Fibroblast of villous mesenchyme (primary cell): ENCODE measurements at places on chromosomes 1 and 21.
A peak's percentile ranks its signal among the peaks of the same experiment; 100 is the strongest.

GRCh38 chr1:54239631-54240031 lies 39.7 kb downstream of the MRPL37 start:
- DNase-seq, result no peak

- DNase-seq, result no peak
These were observed 9.3 kb upstream of the HES5 start for GRCh38 chr1:2539312-2539907.

DNA sequence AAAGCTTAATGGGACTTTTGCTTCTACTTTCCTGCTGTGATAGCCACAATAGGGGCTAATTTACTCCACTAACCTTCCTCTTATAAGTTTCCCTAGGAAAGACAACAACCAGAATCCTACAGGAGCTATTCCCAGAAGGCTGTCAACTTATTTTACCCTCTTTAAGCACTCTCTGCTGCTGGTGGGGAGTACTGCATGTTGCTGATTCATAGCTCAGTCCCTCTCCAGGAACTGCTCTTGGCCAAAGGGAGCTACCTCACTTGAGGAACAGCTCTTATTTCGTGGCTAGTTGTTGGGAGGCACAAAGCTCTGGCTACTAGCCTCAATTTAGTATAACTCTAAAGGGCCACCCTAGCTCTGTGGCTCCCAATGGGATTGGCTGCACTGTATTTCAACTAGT lies 37.2 kb downstream of the ADSS2 start:
- DNase-seq, result peak; percentile 58

DNA sequence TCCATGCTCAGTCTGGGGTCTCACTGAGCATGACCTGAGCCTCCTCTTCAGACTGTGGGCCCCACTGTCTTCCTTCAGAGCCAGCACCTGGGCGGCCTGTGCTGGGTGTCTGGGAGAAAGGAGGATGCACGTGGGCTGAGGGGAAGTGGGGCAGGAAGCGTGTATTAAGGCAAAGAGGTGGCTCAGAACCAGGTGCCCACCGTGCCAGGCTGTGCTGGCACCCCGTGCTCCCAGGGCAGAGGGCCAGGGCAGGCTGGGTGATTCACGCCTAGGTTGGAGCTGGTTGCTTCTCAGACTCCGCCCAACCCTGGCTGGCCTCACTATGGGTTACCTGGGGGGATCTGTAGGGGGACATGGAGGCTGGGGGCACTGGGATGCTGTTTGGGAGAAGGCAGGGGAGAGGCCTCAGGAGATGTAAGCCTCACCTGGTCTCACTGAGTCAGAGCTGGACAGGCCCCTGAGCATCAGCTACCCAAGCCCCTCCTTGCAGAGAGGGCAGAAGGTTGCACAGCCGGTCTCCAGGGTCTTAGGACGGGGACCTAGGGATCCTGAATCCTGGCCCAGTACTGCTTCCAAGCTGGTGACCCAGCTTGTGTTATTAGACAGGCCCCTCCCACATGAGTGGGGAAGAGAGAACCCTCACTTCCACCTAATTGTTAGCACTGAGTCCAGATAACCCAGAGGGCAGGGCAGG lies 18.6 kb upstream of the PADI1 start:
- no peak for DNase-seq

DNA sequence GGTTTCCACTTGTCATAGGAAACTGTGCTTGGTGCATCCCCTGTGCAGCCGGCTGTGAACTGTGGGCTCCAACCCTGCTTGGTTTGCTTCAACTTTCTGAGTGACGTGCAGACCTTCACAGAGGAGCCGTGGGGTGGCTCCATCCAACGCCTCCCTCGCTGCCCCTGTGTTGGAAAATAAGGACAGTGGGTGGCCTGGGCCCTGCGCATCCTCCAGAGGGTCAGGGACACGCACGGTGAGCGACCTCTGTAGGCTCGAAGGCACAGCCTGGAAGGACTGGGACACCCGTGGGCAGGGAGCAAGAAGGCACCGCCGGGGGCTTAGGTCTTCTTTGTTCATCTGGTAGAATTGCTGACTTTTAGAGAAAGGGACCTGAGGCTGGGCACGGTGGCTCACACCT lies 6.5 kb upstream of the FAAP20 start:
- no peak for DNase-seq

- DNase-seq, result no peak
These were observed 8.3 kb downstream of the PRDX6 start for GRCh38 chr1:173485401-173485800.

DNA sequence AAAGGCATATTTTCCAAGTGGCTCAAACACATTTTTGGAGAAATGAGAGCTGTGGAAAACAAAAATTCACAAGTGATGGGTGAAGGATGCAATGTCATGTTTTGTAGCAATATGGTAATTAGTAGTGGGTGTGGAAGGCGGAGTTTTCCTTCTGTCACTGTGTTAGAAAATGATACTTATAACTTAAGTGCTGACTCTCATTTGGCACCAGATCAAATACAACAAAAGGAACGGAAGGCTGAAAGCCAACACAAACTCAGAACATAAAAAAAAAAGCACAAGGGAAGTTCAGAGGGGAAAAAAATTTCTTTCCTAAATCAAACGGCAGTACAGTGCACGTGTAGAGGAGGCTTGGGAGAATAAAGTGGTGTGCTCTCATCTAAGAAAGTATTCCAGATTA lies at the start of gene TNFSF18:
TSS of gene TNFSF18 (minus strand) at position 77 of the 400 bp plus-strand sequence. CDS start at position 32, 45 bp downstream.
- peak; percentile 66 for DNase-seq

GRCh38 chr1:183870351-183871077 lies 65.6 kb downstream of the RGL1 start:
- peak; percentile 39 for DNase-seq

- DNase-seq, result no peak
These were observed 40.0 kb downstream of the GRIK3 start for GRCh38 chr1:36994294-36994693.

GRCh38 chr1:3172431-3173380 lies 103.7 kb downstream of the PRDM16 start:
- DNase-seq, result no peak

DNA sequence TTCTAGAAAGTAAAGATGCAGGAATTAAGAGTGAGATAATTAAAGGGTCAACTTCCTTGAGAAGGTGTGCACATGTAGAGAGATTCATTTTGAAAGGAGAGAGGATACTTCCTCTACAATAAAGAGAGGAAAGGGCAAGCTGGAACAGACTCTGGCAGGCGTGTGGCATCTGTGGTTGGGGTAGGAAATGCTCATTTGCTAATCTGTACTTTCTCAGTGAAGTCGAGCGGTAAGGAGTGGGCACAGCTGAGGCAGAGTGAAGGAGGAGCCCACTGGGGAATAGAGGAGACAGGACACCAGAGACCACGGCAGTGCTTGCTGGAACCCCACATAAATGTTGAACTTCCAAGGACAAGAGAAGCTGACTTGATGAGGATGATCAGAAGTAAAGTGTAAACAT lies 49.1 kb downstream of the PCSK9 start:
- no peak for DNase-seq

GRCh38 chr21:31005019-31005418 lies 33.3 kb downstream of the KRTAP19-8 start:
- DNase-seq, result no peak

DNA sequence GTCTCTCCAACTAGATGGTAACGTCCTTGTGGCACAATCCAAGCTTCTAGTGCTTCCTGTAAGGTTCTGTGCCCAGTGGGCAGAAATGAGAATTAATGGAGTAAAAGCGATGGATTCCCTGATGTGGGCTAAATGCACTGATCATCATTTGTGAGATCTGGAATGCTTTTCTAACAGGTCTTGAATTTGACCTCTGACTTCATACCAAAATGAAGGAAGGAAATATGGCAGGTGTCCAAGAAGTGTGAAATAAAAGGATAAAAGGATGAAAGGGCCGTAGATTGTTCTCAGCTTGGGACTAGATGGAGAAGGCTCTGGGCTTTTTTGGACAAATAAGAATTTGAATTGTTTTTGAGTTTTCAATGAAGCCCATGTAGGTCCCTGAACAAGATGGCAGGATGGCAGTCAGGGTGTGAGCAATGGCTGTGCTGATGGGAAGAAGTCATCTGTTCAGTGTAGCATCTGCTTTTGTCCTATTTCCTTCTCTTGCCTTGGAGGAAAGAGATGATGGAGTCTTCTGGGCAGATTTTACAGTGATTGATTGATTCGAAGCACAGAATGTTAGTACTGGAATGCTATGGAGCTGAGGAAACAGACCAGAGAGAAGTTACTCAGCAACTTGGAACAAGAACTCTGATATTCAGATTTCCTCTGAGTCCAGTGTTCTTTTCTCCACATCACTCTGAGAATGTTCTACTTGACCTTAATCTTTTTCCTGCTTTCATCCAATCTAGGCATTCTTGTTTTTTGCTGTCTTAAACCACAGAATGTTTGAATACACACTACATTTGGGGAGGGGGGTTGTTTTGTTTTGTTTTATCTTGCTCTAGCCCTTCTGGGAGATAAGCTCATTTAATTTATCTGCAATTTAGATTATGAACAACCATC lies 286.0 kb downstream of the HLX start:
- no peak for DNase-seq

GRCh38 chr1:96559707-96560596 lies 161.6 kb upstream of the PTBP2 start:
- DNase-seq, result peak; percentile 88

GRCh38 chr1:37439349-37439995 lies 34.9 kb upstream of the ZC3H12A start:
- no peak for DNase-seq

DNA sequence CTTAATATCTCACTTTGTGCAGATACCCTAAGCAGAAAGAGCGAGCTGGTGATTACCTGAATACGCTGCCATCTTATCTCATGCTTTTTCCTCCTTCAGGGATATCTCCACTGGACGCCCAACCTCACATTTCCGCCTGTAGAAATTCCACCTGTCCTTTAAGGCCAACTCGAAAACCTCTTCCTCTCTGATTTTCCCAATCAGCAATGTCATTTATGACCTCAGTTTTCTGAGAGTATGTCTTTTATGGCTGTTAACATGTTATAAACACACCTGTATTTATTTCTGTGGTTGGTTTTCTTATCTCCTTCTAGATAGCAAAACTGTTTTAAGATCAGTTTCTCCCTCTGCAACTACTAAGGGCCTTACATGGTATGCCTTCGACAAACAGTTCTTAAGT lies 41.1 kb downstream of the CD34 start:
- no peak for DNase-seq

DNA sequence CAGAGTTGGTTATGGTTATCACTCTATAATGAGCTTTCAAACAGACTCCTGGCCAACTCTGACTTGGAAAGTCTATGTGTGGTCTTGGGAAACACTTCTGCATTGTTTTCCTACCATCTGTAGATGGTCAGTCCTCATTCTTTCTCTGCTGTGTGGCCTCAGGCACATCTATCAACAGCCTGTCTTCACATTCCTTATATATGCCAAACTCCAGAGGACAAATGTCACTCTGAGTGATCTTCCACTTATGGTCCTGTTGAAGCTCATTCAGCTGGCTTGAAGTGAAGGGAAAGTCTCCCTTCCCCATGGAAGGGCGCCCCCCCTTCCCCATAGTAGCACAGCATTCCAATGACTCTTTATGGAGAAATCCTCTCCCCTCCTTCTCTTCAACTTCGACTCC lies 58.7 kb downstream of the VANGL2 start:
- DNase-seq, result no peak

- no peak for DNase-seq
These were observed 3.0 kb upstream of the RGS8 start for GRCh38 chr1:182687361-182687760.

DNA sequence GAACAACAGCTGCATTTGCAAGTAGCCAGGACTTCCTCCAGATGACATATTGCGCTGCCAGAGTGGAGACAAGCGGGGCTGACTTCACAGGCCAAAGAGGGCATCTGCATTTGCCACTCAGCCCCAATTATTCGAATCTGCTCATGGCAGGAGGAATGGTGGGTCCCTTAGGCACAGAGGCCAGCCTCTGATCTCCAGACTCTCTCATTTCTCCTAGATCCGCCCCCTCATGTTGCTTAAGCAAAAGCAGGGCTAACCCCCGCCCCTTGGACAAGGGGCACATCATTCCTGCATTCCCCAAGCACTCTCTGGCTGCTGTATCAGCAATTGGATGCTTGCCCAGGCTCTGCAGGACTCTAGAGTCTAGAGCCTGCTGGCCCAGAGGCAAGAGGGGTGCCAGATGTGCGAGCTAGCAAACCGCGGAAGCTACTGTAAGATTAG lies 262.4 kb downstream of the ST6GALNAC3 start:
- DNase-seq, result peak; percentile 89

- DNase-seq, result peak; percentile 54
These were observed 857.4 kb downstream of the USP25 start for GRCh38 chr21:16587141-16587581.

GRCh38 chr21:30714456-30714855 lies 4.1 kb downstream of the KRTAP21-3 start:
- no peak for DNase-seq

DNA sequence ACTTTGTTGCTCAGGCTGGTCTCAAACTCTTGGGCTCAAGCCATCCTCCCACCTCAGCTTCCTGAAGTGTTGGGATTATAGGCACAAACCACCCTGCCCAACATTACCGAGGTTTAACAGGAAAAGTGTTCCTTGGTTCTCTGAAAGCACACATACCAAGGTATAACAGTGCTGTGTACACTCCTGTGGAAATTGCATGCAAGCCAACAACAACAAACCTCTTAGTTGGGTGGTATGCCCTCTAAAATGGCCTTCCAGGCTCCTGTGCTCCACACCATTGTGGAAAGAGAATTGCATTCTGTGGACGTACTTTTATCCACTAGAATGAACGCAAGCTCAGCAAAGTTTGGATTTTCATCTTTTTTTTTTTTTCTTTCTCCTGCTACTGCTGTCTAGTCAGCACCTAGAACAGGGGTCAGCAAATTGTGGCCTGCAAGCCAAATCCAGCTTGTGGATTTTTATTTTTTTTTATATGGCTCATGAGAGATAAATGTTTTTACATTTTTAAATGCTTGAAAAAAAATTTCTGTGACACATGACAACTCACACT lies 192.2 kb upstream of the TNR start:
- no peak for DNase-seq

GRCh38 chr1:227774821-227775661 lies 39.8 kb downstream of the SNAP47 start:
- DNase-seq, result peak; percentile 57

DNA sequence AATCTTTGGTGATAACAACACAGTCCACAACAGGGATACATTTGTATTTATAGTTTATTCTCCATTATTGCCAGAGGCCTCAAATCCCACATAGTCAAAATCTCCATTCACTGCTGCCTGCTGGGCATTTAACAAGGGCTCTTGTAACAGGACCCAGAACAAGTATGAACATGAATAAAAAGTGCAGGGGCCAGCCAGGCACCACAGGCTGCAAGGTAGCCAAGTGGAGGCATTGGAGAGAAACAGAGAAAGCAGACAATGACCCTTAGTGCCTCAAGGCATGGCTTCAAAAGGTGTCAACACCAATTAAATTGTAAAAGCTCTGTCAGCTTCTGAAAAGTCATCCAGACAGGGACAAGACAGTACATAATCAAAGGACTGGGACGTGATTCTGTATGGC lies 116.8 kb downstream of the ATP6V1G3 start:
- DNase-seq, result no peak
